ENCODE measurements at places on chromosomes 5 and 9.

DNA sequence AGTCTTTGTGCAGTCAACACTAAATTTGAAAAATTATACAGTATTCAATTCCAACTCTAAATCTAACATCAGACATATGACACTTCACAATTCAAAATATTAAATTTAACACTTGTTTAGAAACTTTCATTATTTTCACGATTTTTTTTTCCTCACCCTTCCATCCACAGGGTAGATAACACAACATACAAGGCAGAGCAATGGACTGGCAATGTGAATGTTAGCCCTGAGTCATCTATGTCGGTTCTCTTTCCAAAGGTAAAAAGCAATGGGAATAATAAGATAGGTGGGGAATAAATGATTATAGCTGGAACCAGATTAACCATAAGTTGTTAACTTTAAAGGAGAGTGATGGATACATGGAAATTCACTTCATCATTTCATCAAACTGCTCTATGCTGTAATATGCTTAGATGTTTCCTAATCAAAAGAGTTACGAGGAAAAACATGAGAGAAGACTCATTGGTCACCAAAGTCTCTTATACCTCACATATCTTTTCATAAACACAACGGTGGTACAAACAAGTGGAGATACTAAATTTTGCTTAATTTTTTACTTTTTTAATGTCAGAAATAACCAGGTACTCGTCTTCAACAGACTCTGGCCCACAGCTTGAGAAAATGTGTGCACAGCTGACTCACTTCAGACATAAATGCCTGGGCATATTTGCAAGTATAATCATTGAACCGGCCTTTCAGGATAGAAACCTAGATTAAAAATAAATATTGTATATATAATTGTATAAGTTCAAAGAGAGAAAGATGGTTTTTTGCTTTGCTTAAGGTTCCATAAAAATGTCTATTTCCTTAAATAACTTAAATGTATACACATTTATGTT lies 23.0 kb downstream of the RFX3 start:
- no peak for DNase-seq

DNA sequence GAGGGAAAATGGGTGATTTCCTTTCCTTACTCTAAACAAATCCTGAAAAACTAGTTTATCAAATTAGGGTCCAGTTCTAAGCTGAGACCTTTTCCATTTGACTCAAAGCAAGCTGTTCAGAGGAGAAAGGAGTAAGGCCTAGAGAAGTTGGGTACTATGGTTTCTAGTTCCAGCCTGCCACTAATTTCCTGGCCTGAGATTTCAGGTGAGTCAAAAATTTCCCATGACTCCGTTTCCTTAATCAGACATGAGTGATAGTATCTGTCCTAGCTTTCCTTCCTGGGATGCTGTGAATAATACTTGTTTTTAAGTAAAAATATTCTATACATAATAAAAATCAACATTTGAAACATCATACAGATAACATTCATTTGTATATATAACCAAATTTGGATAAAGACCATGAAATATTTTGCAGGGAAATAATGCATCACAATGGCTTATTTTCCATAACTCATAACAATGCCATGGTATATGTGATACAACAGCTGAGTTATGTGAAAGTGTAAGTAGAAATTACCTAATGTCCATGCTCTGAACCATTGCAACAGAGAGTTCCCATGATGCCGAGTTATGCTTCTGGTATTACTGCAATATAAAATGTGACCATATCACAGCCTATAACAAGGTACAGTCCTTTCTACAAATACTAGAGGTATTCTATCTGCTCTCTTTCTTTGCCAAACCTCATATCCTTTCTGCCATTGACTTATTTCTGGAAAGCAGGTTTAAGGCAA lies 142.7 kb downstream of the MLLT3 start:
- peak; percentile 78 for DNase-seq

DNA sequence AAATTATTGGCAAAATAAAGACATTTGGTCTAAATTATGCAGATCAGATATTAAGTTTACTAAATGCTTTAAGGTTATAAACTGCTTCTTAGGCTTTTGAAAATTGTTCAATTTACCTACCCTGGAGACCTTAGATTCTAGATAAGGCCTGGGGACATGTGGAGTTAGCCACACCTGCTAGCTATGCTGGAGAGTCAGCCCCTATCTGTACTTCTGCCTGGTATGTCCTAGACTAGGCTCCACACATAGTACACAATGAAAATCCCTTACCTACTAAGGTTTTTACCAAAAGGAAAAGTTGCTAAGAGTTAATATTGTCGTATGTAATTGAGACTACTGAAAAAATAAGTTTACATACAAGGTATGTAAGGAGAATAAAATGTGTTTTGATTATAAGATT lies 49.8 kb upstream of the DMAC1 start:
- DNase-seq, result no peak

GRCh38 chr9:136754059-136754572 lies 3.9 kb downstream of the LCN8 start:
- no peak for DNase-seq

DNA sequence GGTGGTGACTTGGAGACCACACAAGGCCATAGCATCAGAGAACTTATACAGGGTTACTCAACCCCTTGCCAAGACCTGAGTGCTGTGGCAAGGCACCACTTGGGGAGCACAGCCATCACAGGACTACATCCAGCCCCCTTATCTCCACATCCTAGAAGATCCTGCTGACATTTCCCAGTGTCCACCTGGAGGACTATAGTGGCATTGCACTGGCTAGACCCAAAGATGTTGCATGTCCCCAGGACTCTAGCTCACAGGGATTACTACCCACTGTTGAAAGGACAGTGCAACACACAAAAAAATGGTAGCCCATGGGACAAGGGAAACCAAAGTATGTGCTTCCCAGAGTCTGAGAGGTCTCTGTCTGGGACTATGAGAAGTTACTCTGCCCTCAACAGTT lies 411.1 kb upstream of the NUDT12 start:
- no peak for DNase-seq

- DNase-seq, result no peak
These were observed 108.2 kb upstream of the IFNE start for GRCh38 chr9:21590058-21590996.

DNA sequence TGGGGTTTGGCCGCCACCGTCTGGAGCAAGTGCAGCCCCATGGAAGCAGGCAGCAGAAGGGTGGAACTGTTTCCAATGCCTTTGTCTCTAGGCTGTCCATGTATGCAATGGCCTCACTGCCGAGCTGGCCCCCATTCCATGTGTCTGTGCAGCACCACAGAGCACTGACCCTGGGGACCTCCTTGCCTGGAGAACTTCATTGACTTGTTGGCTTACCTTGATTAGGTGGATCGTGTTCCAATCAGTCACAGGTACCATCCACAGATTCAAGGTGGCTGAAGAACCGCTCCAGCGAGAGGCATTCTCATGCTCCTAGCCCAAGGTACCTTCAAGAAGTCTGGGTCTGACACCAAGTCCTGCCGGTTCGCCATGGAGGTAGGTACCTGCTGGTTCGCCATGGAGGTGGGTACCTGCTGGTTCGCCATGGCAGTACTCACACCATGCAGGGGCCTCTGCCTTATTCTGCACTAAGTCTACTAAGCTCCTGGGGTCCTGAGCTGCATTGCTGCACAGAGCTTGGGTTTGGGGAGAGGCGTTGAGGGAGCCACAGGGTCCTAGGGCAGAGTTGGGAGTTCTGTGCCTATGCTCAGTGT lies 358.3 kb upstream of the IRX1 start:
- DNase-seq, result no peak

- no peak for DNase-seq
These were observed 39.0 kb downstream of the TMEM232 start for GRCh38 chr5:110687485-110687884.

DNA sequence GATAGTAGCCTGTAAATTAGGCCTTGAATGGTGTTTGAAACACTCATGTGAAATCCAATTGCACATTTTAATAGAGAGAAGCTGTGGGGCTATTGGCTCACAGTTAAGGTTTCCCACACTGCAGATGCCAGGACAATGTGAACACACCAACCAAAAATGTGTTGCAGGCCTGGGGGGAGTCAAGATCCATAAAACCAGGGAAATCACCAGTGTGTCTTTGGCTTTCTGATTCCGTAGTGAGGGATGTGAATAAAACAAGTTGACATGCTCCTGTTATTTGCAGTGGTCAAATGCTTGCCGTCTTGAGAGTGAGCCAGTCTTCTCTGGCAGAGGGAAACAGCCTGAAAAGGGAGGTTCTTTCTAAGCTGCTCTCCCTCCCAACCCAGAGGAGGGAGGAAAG lies 79.0 kb downstream of the ZNF462 start:
- DNase-seq, result no peak

DNA sequence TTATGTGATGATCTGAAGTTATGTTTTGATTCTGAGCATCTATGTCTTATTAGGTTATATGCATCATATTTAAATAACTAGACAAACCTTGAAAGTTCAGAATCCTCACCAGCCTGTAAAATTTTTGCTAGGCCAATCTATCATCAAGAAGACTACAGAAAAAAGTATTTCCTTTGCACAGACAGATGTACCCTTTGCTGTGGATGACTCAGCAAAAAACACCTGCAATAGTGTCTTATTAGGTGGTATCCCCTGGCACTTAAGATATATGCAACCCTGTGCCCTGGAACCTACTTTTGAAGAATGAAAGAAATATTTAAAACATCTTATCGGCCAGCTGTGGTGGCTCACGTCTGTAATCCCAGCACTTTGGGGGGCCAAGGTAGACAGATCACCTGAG lies 130.6 kb downstream of the SLF1 start:
- DNase-seq, result no peak

- no peak for DNase-seq
These were observed 155.8 kb downstream of the FRMD3 start for GRCh38 chr9:83382421-83382820.

DNA sequence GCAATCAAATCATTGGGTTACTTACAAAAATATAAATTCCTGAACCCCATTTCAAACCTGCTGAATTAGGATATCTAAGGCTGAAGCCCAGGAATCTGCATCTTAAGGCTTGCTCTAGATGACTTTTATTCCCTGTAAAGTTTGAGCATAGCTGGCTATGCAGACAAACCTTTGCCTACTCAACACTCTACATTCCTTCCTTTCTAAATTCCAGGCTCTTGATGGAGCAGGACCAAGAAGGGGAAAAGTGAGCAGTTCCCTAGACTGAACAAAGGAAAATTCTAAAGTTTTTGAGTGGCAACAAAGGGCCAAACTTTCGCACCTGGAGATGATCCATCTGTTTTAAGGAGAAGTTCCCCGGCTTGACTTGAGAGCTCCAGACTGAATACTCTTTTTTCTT lies 9.8 kb upstream of the ADRA1B start:
- DNase-seq, result no peak

- DNase-seq, result no peak
These were observed 243.7 kb downstream of the PIK3R1 start for GRCh38 chr5:68459093-68459809.

DNA sequence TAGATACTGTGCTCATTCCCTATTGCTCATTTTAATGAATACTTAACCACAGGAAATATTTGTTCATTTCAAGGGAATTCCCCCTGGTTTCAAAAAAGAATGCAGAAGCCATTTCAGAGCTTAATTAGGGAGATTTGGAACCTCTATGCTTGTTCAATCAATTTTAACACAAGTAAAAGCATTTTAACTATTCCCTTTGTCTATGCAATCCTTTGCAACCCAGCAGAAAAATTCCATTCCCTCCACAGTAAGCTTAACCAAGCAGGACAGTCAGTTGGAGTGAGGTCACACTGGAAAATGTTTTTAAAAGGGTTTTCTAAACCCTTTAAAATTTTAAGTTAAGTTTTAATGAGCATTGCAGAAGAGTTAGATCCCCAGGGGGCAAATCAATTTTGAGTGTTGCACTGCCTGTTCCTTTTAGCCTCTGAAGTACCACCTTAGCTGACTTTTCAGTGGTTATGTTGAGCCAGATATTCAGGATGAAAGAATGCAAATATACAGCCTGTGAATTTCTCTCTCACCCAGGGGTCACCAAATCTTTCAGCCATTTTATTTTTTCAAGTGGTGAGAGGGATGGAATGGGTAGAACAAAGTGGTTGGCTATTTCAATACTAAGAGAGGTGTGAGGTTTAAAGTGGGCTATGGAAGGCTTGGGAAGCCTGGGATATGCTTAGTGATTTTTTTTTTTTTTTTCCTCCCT lies 356.2 kb upstream of the NUDT12 start:
- DNase-seq, result no peak

GRCh38 chr9:14678776-14679175 lies 14.5 kb downstream of the ZDHHC21 start:
- DNase-seq, result no peak

GRCh38 chr9:99590840-99591239 lies 230.8 kb upstream of the NR4A3 start:
- peak; percentile 29 for DNase-seq

DNA sequence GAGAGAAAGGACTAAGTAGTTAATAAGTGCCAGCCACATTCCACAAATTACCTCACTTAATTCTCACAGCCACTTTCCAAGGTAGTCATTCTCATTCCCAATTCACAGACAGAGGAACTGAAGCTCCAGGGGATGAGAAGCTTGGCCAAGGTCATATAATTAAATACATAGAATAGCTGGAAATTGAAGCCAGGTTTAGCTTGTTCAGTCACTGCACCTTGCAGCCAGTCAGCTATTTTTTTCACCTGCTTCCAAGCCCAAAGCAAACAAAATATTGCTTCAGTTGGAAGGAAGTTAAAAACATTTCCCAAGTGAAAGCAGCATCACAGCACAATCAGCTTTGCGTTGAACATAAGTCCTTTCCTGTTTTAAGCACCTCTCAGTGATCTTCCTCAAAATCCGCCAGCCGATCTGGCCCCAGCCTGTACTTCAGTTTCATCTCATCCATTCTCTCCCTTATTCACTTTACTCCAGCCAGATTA lies 4.8 kb downstream of the ALDH1A1 start:
- DNase-seq, result no peak

GRCh38 chr9:73011181-73011750 lies 58.4 kb upstream of the ALDH1A1 start:
- DNase-seq, result no peak

DNA sequence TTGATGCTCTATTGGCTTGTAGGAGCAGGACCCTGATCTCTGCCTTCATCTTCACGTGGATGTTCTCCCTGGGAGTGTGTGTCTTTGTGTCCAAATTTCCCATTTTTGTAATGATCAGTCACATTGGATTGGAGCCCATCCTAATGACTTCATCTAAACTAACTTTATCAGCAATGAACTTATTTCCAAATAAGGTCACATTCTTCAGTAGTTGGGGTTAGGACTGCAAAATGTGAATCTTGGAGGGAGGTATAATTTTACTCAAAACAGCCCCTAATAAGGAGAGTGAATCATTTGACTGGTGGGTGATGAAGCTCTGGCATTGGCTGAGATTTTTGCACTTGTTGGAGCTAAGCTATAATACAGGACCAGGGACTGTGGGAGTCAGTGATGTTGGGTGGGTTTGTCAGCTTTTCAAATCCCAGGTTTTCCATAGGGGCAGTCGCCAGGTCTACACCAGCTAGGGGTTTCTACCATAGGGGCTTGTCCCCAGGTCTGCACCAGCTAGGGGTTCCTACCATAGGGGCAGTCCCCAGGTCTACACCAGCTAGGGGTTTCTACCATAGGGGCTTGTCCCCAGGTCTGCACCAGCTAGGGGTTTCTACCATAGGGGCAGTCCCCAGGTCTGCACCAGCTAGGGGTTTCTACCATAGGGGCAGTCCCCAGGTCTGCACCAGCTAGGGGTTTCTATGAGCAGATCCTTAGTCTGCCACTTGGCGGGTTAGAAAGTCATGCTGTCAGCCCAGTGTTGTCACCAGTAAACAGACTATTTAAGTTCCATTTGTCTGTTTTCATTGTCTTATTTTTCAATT lies 382.6 kb upstream of the DAP start:
- DNase-seq, result peak; percentile 34

- no peak for DNase-seq
These were observed 195.6 kb downstream of the PLK2 start for GRCh38 chr5:58264276-58264675.

- DNase-seq, result no peak
These were observed 42.2 kb upstream of the CEP72 start for GRCh38 chr5:569868-570361.

- DNase-seq, result no peak
These were observed 412.2 kb upstream of the SGCD start for GRCh38 chr5:155914766-155915165.
